LoVo (cell line): ENCODE measurements at places on chromosomes 11 and 22.
A peak's percentile ranks its signal among the peaks of the same experiment; 100 is the strongest.

DNA sequence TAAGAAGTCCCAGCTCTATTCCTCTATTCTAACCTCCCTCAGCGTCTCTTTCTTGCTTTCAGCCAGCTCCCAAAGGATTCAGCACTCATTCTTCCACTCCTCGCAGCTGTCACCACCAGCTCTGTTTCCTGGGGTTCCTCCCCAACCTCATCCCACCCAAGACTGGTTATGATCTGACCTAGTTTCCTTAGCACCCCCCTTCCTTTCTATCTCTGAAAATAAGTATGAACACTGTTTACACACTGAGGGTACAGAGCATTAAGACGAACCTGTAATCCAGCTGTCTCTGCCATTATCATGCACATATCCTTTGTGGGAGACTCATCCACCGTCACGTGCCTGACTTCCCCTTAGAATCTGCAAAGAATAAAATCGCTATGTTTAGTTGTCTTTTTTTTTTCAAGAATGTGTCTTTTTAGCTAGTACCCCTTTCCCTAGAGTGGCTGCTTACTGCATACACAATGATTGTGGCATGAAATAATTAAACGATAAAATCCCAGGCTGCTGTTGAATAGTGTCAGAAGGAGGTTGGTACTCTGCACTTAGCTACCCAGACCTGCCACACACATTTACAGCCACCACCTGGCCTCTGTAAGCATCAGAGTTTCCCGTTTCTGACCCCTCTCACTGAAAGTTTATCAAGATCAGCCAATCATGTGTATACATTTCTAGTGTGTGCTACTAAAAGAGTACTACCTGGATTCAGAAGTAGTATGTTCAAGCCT is 26.9 kb upstream of the CSTF3 start:
- DNase-seq, result no peak

GRCh38 chr22:48560389-48560751 is 1267.3 kb downstream of the BRD1 start:
- no peak for DNase-seq

DNA sequence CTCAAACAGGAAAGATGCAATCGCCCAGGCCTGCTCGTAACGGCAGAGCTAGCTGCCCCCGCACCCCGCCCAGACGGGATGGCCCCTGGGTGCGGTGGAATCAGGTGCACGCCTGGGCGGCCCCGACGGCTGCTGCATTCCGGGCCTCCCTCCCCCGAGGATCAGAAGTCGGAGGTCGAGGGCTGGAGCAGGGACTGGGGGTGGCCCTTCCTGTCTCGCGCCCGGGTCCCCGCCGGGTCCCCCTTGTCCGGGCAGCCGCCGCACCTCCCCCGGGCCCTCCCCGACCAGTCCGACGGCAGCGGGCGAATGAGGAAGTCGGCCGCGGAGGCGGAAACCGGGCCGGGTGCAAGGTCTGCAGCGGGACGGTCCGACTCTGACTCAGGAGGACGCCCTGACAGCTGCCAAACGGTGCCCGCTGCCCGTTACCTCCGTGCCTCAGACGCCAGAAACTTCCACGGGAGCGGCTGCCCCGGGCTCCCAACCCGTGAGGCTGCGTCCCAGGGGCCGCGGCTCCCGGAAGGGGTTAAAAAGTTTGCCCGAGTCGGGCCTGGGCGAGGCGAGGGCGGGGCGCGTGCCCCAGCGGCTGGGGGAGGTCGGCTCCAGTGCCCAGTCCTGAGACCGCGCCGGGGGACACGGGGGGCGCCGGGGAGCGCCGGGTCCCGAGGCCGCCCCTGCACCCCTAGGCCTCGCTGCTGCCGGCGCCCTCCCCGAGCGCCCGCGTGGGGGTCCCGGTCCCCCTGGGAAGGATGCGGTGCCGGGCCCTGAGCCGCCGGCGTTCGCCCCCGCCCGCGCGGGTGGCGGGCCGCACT is 663 bp downstream of the MYH9 start:
- no peak for DNase-seq

DNA sequence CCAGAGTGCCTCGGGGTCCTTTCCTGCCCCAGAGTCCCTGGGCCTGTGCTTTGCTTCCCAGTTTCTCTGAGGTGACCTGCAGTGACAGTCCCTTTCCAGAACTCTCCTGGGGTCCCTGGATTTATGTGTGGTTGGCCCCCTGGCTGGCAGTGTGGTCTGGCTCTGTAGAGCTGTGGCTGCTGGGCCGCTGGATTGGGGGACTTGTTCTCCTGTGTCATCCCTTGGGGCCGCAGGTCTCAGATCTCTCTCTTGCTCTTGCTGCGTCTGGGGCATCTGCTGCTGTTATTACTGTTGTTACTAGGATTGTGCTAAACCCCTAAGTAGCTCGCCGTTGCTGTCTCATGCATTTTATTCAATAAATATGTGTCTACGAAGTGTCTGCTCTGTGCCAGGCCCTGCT is 31.9 kb downstream of the FAM83F start:
- DNase-seq, result no peak

DNA sequence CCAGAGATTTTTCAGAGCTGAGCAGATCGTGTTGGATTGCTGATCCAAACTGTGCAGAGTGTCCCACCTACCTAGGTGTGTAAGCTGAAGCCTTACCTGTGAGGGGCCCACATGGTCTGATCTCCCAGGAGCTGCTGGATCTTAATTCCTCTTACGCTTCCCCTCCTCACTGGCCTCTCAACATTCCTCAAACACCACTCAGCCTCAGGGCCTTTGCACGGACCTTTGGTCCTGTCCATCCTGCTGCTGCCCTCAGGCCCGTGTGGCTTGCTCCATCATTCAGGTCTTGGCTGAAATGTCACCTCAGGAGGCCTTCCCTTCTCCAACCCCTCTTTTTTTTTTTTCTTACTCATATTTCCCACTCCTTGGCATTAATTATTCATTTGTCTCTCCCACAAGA is 21.1 kb upstream of the RAB1B start:
- DNase-seq, result no peak

- no peak for DNase-seq
These were observed 53.5 kb downstream of the TEAD1 start for GRCh38 chr11:12727563-12728211.

- peak; percentile 59 for DNase-seq
These were observed 7.3 kb downstream of the C11orf97 start for GRCh38 chr11:94519478-94520084.

GRCh38 chr11:45245218-45246045 is 40.7 kb downstream of the SYT13 start:
- no peak for DNase-seq

DNA sequence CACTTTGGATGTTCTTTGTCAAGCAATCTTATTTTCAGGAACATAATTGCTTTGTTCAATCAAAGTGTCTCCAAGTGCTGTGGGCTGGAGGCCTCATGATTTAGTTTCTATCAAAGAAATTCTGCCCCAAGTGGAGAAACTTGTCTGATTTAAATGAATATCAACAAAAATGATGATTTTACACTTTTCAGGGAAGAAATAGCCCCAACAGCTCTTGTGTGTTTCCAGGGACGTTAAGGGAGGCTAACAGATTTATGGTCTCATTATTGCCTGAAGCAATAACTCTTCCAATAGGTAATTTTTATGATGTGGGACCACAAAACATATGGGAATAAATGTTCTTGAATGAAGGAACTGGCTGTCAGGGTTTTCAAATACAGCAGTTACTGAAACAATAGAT is 699.1 kb downstream of the FAM181B start:
- no peak for DNase-seq

DNA sequence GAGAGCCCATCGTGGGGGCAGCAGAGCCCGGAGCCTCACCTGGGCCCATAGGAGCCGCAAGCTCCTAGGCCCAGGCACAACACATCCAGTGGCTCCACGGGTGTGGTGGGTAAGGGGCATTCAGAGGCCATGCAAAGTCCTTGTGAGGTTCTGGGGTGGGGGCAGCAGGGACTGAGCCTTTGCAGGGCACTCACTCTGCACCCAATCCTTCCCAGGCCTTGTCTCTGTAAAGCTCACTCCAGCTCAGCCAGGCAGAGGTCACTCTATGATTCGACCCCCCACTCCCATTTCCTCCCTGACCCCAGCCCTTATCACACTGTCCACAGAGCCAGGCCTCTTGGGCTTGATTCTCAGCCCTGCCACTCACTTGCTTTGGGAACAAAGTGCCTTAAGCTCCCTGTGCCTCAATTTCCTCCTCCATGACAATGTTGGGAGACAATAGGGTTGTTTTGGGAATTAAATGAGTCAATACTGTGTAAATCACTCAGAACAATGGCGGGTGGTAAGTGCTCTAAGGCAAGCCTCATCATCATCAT is 46.6 kb downstream of the LRRC32 start:
- no peak for DNase-seq

DNA sequence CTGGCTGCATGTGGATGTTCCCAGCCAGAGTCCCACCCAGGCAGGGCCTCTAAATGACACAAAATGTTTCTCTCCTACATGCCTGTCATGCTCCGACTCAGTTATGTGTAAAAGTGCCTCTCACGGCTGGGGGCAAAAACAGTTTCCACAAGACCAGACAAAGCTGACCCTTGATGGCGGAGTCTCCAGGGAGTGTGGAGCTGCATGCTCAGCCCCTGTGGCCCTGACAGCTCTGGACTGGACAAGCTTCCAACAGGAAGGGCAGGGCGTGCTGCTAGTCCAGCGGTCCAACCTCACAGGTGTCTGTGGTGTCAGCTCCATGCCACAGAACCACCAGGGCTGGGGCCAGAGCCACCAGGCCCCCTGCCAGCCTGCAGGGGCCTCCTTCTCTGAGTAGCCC is 149.6 kb downstream of the CRYBB2 start:
- no peak for DNase-seq

DNA sequence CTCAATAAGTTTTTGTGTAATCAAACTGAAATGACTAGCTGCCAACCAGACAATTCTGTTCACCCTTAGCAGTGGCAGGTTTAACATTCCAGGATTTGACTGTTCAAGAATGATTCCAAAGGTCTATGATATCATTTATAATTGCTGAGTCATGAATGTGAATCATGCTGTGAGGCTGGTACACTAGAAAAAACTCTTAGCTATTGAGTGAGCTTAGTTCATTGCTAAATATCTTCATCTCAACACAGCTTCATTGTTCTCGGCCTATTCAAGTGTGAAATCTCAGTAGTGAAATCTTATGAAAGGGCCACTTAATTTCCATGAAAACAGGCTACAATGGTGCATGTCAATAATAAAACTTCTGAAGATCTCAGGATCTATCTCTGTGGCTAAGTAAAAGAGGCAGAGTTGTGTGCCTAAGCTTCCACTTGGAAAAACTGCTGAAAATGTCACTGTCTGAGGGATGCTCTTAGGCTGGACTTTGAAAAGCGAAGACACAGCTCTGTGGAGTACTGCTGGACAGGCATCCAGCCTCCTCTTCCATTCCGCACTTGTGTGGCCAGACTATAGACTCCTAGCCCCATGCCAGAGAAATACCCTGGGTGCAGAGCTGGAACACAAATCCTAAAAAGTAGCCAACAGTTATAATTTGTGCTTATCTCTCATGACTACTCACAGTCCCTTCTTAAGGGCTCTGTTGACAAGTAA is 12.8 kb downstream of the AQP11 start:
- peak; percentile 74 for DNase-seq

DNA sequence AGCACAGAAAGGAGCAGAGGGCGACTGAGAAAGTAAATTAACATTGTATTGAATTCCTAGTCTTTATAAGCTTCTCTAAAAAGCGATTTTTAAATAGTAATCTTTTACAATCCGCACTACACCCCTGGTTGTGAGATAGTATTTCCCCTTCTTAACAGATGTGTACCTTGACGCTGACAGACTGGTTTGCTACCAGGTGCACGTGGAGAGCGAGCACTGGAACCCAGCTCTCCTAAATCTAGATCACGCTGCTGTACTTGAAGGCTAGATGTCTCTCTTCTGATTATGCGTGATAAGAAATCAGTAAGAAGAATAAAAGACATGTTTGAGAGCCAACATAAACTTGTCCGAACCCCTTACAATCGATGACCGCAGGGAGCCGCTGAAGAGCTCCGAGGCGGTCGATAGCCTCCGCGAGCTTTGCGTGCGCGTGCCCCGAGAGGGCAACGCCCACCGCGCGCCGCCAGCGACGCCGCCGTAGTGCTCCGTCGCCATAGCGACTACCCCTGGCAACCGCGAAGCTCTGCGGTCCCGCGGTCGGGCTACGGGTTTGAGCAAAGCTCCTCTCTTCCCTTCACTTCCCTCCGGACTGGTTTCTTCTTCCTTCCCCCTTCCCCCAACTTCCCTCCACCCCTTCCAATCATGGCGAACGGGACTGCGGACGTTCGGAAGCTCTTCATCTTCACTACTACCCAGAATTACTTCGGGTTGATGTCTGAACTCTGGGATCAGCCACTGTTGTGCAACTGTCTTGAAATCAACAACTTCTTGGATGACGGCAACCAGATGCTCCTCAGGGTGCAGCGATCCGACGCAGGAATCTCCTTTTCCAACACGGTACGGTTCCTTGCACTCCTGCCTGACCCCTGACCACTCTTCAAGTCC is at the start of gene DYNC2H1:
DYNC2H1 (plus strand) TSS at position 494 of the 885 bp plus-strand sequence; CDS start at position 643, 149 bp downstream.
- DNase-seq, result peak; percentile 90

DNA sequence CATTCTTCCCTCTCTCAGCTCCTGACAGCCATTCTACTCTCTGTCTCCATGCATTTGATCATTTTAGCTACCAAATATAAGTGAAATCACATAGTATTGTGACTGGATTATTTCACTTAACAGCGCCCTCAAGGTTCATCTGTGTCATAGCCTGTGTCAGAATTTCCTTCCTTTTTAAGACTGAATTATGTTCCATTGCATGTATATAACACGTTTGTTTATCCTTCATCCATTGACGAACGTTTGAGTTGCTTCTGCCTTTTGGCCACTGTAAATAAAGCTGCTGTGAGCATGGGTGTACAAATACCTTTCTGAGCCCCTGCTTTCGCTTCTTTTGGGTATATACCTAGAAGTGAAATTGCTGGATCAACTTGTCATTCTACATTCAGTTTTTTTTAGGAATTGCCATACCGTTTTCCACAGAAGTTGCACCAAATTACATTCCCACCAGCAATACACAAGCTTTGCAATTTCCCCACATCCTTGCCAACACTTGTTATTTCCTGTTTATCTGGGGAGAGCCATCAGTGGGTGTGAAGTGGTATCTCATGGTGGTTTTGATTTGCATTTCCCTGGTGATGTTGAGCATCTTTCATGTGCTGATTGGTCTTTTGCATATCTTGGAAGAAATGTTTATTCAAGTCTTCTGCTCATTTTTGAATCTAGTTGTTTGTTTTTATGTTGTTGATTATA is 17.5 kb downstream of the GLB1L2 start:
- no peak for DNase-seq

- DNase-seq, result no peak
These were observed 191.7 kb downstream of the ST3GAL4 start for GRCh38 chr11:126547161-126547560.

- no peak for DNase-seq
These were observed 2.2 kb downstream of the IFITM5 start for GRCh38 chr11:297051-297585.
